ENCODE measurements at places on chromosomes 7 and 10. TPM values are rescaled to one million over a fixed set of nuclear protein-coding genes. Genes with fewer than 3 reads are reported as not detected.

- no peak for DNase-seq
Measured at GRCh38 chr10:28841625-28842024, 164.3 kb downstream of the BAMBI start.

DNA sequence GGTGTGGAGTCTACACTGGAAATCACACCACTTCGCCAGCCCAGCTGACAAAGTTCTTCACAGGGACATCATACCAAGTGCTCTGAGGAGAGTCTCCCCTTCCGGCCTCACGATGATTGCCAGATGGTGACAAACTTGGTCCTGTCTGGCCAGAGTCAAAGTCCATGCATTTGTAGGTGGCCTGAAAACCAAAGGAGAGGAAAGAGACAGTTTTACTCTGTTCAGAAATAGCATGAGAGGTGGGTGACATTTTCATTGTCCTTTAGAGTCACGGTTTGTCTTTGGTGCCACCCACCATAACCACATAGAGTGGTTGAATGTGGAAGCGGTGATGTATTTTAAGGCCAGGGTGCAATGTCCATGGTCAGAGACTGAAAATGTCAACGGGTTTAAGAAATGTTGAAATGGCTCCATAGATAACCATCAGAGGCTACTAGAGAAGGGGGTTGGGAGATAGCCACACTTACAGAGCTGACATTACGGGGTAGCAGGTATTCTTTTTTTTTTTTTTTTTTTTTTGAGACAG is 33.0 kb downstream of the BTBD16 start:
- DNase-seq = no peak

GRCh38 chr10:17888189-17888588 is 63.5 kb upstream of the SLC39A12 start:
- no peak for DNase-seq

DNA sequence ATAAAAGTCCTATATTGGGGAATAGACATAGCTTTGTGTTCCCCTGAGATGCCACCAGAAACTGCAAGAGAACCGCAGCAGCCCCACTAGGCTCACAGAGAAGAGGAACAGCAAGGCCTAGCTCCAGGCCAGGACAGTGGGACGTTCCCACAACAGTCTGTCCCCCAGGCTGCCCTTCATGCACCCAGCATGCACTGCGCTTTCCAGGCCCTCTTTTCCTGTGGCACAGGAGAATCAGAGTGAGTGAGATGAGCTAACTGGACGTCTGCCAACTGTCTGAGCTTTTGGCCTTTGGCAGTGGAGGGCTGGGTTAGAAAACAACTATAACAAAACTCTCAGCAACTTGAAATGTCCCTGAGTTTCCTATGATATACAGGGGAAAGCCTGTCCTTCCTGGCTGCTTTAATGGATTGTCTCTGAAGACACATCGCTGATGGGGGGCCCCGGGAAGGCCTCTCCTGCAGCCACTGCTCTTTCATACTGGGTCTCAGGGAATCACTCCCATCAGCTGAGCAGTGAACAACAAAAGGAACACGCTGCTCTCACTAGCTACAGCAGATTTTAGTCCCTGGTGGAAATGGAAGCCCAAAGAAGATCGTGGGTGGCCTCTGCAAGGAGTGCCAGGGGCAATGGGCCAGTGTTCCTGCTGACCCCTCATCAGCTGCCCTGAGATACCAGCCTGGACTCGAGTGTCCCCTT is 53.5 kb downstream of the PODXL start:
- no peak for DNase-seq

DNA sequence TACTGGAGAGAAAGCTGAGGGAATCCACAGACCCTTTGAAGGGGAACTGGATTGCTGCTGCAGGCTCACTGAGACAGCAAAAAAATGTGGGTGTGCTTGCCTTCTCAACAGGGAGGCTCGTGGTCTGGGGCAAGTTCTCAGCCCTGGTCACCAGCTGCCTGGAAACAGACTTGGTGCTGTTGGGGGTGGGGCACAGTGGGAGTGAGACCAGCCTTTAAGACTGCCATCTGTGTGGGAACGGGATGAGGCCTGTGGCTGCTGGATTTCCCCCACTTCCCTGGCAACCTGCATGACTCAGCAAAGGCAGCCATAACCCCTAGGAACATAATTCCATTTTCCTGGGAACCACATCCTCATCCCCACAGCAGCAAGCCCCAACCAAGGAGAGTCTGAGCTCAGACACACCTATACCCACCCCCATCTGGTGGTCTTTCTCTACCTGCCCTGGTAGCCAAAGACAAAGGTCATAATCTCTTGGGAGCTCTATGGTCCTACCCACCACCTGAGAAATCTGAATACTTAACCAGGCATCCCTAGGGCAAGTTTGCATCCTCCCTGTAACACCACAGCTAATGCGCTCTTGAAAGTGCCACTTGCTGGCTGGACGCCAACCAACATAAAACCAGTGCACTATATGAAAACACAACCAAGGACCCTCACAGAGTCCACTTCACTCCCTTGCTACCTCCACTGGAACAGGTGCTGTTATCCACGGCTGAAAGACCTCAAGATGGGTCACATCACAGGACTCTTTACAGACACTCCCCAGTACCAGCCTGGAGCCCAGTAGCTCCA is 45.0 kb upstream of the TFEC start:
- no peak for DNase-seq

GRCh38 chr7:131026297-131027000 is 292.4 kb upstream of the KLF14 start:
- no peak for DNase-seq

GRCh38 chr7:134472572-134473244 is 13.8 kb upstream of the AKR1B1 start:
- DNase-seq = no peak

- DNase-seq = peak; percentile 42
Measured at GRCh38 chr10:128178302-128178958, 52.2 kb upstream of the MKI67 start.

DNA sequence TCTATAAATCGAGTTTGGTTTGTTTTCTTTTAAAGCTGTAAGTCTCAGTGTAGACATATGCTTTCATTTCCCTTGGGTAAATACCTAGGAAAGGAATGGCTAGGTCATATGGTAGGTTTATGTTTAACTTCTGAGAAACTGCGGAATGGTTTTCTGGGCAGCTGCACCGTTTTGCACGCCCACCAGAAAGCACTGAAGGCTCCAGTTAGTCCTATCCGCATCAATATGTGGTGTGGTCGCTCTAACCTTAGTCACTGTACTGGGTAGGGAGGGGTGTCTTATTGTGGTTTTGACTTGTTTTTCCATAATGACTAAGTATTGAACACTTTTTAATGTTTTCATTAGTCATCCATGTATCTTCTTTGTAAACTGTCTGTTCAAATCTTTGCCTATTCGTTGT is 279.5 kb upstream of the AKR1E2 start:
- DNase-seq = no peak

GRCh38 chr10:104231784-104232612 is at the start of gene CFAP43:
CFAP43 (minus strand) TSS chr10:104232364; CDS start chr10:104232246, 118 bp downstream.
- peak; percentile 99 for DNase-seq

GRCh38 chr10:116589926-116590325 is 833 bp upstream of the PNLIPRP1 start:
- DNase-seq = no peak

- no peak for DNase-seq
Measured at GRCh38 chr7:50304129-50304910, at the start of gene IKZF1. IKZF1 (plus strand) TSS chr7:50304716; CDS start chr7:50319062, 14,346 bp downstream.

GRCh38 chr10:88314362-88314761 is 268.8 kb downstream of the RNLS start:
- no peak for DNase-seq

GRCh38 chr10:59867590-59867989 is 38.8 kb downstream of the CCDC6 start:
- DNase-seq = no peak

- DNase-seq = no peak
Measured at GRCh38 chr7:73984481-73985205, 43.3 kb upstream of the ELN start.

- no peak for DNase-seq
Measured at GRCh38 chr7:94323844-94324243, 70.9 kb upstream of the COL1A2 start.

GRCh38 chr10:58189269-58189668 is 78.4 kb downstream of the IPMK start:
- DNase-seq = no peak

GRCh38 chr10:3072641-3073360 is 5.5 kb downstream of the PFKP start:
- no peak for DNase-seq

DNA sequence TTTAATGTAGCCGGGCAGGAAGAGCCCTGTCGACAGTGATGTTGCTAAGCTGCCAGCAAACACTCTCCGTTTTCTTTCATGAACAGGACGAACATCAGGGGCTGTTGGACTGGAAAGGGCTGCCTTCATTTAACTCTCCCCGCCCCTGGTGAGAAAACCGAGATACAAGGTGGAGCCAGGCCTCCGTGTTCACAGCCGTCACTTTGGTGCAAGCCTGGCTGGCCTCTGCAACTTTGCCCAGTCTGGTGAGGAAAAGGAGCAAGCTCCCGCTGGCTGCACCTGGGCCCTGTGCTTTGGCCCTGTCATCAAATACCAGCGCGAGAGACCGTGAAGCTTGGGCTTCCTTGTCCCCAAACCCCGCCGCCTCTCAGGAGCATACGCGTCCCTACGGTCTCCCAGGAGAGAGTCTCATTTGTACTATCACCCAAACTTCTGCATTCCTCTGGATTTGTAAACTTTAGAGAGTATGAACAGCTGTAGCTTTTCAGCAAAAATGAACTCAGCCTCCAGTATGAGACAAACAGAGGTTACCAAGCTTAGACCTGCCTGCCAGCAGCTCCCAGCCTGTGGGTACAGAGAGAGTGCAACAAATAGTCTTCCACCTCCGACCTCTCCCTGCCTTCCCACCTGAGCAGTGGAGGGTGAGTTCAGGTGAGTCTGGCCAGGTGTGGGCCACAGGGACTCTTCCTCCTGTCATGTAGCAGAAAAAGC is 445.3 kb upstream of the MGMT start:
- no peak for DNase-seq

GRCh38 chr7:56063500-56063881 is 595 bp upstream of the SUMF2 start:
- DNase-seq = no peak

DNA sequence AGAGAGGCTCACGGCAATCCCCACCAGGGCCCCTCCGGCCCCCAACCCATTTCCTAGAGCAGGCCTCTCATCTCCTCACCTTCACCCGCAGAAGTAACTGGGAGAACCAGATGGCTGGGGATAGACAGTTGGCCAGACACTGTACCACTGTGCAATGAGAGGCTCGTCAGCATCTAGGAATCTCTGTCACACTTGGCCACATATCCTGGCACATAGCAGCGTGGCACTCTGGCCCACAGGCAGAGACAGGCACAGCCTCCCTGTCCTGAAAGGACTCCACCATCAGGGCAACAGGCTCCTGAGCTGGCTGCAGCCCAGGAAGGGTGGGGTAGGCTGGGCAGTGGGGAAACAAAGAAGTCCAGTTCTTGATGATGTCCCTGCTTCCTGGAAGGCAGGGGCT is 45.8 kb downstream of the C10orf143 start:
- no peak for DNase-seq

DNA sequence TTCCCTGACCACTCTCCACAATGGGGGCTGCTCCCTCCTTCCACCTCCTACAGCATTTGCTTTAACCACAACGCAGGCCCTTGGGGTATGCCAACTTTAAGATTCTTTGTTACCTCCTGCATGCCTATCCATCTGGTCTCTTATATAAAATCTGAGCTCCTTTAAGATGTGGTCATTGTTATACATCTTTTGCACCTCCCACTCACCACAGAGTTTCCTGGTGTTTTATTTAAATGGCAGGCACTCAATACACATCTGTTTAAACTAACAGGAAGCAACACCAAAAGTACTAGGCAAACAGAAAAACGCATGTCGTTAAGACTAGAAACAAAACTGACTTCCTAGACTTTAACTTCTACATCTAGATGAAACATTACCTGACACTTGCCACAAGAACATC is 36.3 kb downstream of the SLC25A13 start:
- peak; percentile 50 for DNase-seq

DNA sequence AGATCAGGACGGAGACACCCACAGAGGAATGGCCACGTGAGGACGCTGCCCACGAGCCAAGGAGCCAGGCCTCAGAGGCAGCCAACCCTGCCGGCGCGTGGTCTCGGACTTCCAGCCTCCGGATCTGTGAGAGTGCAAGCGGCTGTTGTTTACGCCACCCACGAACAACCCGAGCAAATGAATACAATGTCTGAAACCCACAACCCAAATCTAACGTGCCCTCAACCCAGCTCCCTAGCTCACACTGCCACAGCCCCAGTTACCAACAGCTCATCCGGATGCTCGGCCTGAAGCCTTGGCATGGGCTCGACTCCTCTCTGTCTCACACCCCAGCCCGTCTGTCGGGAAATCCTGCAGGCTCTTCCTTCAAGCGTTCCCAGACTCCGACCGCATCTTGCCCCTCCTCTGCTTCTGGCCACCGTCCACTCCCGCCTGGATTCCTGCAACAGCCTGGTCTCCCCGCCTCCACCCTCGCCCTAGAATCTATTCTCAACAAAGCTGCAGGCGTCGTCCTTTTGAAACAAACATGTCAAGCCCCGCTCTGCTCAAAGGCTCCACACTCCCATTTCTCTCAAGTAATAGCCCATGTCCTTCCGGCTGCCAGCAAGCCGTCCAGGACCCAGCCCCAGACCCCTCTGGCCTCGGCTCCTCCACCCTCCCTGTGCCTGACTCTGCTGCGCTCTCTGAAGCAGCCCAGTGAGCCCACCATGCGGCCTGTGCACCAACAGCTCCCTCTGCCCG is 35.3 kb downstream of the STK32C start:
- no peak for DNase-seq

GRCh38 chr7:50543776-50544442 is 21.3 kb downstream of the DDC start:
- DNase-seq = no peak

GRCh38 chr7:152699079-152699478 is 23.1 kb upstream of the XRCC2 start:
- no peak for DNase-seq

- no peak for DNase-seq
Measured at GRCh38 chr7:29873644-29874294, 67.5 kb downstream of the WIPF3 start.

- DNase-seq = no peak
Measured at GRCh38 chr7:90994601-90995000, 269.6 kb upstream of the FZD1 start.

CRYGN gene
- total RNA-seq = 0.22 TPM

ZNF804B gene
- not detected for total RNA-seq

LRIT1 gene
- not detected for total RNA-seq

CRHR2 gene
- not detected for total RNA-seq

FAM241B gene
- total RNA-seq = 10.2 TPM

MLLT10 gene
- 43.1 TPM for total RNA-seq

Measured in activated T-helper 1 cell treated with anti-CD3 and anti-CD28 coated beads, Interleukin-12 subunit alpha, Interleukin-12 subunit beta, Interleukin-2, Interleukin-4 antibody, amounts not matched to agents 30 ng/mL and 10 ng/mL and 1 ng/mL, durations not matched to agents 14 hours and 24 hours and 36 hours (primary cell).